ENCODE measurements at places on chromosomes 1 and 21.

GRCh38 chr21:16644685-16645084 is 868.2 kb upstream of the CXADR start:
- no peak for DNase-seq

DNA sequence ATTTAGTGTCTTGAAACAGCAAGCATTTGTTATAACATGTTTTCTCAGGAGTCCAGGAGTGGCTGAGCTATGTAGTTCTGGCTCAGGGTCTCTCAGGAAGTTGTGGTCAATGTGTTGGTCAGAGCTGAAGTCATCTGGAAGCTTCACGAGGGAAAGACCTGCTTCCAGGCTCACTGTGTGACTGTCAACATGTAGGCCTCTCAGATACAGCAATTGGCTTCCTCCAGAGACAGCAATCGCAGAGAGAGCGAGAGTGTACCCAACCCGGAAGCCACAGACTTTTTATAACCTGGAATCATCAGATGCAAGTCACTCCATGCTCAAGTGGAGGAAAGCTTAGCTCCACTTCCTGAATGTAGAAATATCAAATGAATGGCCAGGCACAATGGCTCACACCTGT is 40.9 kb downstream of the TNFRSF9 start:
- no peak for DNase-seq

GRCh38 chr1:109402025-109402424 is 4.3 kb upstream of the SORT1 start:
- no peak for DNase-seq

- DNase-seq, result no peak
These were observed 31.3 kb upstream of the FOXO6 start for GRCh38 chr1:41329662-41330587.

GRCh38 chr1:100423832-100424337 is 71.6 kb downstream of the CDC14A start:
- DNase-seq, result no peak

DNA sequence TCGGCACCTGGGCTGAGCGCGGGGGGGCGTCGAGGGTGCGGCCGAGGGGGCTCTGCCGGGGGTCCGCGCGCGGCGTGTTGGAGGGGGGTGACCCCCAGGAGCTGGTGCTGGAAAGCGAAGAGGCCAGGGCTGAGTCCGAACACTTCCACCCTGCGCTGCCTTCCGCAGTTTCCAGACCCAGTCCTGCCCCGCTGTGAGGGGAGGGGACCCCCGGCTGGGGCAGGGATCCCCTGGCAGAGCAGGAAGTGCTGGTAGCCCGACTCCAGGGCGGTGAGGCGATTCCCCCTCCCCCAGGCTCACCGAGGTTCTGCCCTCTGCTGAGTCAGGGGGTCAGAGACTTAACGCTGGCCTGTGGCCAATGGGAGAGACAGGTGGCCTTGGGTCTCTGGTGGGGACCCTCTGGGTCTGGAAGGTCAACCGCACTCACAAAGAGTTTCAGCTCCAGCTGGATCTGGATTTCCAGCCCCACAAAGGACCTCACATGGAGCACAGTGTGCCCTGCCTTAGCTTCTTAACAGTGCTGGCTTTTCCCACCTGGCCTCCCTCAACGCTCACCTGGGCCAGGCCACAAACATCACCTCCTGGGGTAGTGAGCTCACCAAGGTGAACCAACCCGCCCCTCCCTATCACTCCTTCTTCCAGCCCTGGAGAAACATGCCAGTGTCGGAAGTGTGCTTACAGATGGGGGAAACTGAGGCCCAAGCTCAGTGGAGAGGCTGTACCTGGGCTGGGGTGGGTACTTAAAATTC is 39.8 kb upstream of the SYNC start:
- no peak for DNase-seq

- DNase-seq, result no peak
These were observed 2.6 kb downstream of the RERE start for GRCh38 chr1:8814865-8815264.

GRCh38 chr1:161019751-161020495 is 1.0 kb downstream of the F11R start:
- DNase-seq, result no peak

Data from epithelial cell of proximal tubule (primary cell).